ENCODE measurements at places on chromosomes 1 and 21.
A peak's percentile ranks its signal among the peaks of the same experiment; 100 is the strongest.

GRCh38 chr1:87148661-87149060, 180.0 kb upstream of the LMO4 start:
- no peak for DNase-seq

DNA sequence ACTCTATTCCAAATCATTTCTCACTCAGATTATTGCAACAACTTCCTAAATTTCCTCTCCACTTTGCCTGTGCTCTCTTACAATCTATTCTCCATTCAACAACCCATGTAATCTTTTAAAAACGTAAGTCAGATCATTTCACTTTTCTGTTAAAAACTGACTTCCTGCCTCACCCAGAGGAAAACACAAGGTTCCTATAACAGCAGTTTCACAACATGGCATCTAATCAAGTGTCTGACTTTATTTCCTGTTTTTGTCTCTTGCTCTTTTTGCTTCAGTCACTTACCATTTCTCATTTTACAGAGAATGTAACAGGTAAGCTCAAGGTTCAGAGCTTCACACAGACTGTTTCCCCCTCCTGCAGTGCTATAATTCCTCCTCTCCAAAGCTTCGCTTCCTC, 560.7 kb downstream of the LRRIQ3 start:
- no peak for DNase-seq

DNA sequence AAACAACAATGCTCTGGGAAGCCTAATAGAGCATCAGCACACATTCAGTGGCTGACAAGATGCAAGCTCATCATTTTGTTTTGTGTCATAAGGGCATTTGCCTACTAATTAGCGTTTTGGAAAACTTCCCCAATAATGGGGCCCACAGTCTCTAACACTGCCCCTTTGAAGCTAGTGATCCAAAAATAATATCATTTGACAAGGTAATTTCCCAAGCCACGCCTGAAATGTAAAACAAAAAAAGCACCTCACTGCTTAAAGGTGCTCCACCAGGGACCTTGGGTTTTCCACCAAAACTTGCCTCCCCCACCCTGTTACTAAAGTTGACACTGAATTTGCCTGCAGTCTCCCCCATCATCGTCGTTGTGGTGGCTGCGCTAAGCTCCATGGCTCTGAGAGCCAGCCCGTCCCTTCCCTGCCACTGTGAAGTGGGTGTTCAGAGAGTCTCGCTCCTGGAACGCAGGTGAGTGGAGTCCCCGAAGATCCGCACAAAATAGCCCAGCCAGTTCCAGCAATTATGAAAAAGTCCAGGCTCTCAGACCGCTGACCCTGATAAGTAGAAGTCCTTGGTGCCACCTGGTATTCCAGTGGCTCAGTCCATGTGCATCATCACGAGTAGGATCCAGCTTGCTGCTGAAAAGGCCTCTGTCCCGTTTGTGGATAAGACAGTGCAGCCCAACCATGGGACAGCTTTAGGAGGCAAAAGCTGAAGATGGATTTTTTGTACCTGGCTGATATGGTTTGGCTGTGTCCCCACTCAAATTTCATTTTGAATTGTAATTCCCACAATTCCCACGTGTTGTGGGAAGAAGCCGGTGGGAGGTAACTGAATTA, 52.2 kb downstream of the RAB3GAP2 start:
- DNase-seq, result no peak

DNA sequence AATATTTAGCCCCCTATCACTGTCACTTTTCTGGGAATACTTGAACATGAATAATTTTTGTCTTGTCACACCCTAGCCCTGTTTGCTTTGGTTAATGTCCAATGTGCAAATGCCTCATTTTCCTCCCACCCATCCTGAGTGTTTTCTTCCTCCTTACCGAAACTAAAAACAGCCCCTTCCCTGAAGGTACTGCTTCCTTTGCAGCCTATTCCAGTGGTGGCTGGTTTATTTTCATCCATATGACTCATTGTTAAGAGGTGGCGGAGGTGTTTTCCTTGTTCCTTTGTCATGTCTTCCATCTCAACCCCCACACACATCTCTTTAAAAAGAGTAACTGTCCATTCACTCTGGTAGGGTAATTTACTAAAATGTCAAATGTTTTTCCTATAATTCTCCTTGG, 40.4 kb downstream of the CD55 start:
- DNase-seq, result no peak

- DNase-seq, result no peak
Measured at GRCh38 chr1:23473037-23473800, 10.8 kb downstream of the ASAP3 start.

DNA sequence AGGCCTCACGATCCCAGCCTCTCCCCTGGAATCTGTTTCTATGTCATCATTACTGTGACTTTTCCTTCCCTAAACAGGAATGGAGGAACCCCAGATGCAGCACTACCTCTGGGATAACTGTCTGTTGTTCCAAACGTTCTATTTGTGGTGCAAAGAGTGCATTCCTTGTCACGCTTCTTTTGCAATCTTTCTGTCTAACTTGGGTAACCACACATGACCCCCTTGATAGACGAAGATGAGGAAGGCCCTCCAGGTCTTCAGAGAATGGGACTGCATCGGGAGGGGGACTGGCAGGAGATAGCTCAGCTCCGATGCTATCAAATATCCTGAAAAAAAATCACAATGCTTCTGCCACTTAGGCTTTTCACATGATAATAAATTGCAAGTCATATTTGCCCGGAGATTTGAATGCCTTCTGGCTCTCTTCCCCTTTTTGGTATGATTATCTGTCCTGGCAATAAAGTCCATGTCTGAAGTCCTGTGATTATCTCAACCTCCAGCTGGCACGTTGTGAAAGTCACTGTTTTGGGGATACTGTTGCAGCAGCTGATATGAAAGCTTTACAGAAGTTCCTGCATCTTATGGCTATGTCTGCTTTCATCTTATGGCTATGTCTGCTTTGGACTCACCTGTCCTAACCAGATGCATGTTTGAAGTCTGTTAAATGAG, 148.7 kb upstream of the LMO4 start:
- DNase-seq, result no peak

DNA sequence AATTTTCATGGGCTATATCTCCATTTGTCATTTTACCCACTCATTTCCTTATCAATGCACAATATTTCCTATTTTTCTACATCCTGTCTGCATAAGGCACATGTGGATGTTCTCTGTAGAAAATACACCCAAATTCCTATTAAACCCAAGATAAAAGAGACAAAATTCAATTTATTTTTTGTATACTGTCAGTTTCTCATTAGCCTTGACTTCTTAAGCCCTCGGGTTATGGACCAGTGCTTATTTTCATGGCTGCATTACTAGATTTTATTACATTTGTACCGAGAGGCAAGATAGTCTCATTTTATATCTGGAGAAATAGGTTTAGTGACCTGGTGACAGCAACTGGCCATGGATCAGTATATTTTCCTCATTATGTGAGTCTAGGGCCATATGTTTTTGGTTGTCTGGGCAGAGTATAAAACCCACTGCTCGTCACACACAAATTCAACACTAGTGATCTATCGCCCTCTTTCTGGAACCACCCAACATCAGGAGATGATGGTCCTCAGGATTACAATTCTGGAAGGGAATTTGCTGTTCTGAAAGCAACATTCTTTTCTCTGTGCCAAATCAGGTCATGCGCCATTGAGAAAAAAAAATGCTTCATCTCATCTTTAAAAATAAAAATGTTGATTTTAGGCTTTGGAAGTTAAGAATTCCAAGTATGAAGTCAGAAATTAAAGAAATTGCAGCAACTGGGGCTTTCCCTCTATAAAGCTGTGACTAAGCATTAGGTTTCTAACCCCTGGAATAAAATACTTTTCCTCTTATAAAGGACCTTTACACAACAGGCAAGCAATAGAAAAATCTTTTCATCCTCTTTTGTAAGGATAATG, 81.4 kb downstream of the ASTN1 start:
- no peak for DNase-seq

DNA sequence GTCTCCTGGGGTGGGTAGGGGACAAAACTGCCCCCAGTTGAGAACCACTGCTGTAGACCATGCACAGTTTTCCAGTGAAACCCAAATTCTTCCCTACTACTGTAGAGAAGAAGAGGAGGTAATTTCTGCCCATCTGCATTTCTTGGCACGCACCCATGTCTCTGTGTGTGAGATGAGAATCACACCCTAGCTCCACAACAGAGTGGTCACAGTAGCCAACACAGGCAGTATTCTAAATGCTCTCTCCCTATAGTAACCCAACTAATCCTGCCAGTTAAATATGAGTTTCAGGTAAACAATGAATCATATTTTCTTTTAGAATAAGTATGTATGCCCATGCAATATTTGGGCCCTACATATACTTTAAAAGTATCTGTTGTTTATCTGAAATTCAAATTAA, 1.2 kb upstream of the CAPN2 start:
- DNase-seq, result no peak

DNA sequence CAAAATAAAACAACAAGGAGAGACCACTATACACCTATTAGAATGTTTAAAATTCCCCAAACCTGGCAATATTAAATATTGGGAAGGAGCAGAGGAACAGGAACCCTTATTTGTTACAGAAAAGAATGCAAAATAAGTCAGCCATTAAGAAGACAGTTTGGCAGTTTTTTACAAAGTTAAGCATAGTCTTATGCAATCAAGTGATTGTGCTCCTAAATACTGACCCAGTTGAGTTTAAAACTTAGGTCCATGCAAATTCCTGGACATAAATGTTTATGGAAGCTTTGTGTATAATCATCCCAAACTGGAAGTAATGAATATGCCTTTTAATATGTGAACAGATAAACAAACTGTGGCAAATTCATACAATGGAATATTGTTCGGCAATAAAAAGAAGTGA, 72.9 kb upstream of the RGS4 start:
- no peak for DNase-seq

DNA sequence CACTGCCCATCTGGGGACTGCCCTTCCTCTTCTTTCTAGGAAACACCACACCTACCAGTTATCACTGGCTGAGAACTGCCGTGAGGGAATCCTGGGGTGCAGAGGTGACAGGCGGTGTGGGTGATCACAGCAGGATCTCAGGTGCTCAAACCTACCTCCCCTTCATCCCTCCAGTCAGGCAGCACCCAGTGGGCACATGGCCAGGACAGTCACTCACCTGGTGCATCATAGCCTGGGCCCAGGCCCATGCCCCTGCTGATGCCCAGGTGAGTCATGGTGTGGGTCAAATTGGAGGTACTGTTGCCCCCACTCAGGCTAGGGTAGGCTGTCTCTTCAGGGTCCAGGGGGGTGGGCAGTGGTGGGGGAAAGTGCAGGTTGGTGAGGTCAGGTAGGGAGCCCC, 5.3 kb upstream of the DENND4B start:
- no peak for DNase-seq

DNA sequence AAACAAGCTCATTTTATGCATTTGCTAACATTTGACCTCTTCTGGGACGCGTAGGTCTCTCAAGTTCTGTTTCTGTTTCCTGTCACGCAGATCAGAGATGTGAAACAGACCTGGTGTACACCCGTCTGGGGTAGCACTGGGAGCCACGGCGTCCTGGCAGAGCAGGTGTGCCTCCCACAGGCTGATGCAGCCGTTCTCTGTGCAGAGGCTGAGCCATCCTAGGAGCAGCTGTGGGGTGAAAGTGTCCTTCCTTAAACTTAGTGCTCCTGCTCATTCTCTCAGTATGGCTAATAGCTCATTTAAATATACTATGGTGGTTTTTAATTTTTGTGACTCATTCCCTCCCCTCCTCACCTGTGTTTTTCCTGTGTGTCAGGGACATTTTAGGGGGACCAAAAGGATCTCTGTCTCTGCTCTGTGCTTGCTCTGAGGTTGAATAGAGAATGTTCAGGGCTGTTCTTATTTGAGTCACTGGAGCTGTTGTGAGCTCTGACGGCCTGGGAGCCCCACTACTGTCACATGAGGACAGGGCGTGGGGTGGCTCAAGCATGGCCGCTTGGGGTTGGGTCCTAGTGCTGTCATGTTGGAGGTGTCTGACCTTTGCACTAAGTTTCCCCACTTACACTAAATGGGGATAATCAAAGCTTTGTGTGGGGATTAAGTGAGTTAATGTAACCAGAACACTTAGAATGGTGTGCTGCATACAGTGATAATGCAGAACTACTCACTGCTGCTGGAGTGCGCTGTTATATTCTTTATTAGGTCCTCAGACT, 43.0 kb downstream of the GALNT2 start:
- DNase-seq, result no peak

GRCh38 chr1:216820345-216820744, 97.1 kb upstream of the ESRRG start:
- peak; percentile 50 for DNase-seq

- DNase-seq, result no peak
Measured at GRCh38 chr1:7326366-7326765, 444.7 kb upstream of the VAMP3 start.

GRCh38 chr1:167453123-167453522, 65.2 kb downstream of the CD247 start:
- no peak for DNase-seq

DNA sequence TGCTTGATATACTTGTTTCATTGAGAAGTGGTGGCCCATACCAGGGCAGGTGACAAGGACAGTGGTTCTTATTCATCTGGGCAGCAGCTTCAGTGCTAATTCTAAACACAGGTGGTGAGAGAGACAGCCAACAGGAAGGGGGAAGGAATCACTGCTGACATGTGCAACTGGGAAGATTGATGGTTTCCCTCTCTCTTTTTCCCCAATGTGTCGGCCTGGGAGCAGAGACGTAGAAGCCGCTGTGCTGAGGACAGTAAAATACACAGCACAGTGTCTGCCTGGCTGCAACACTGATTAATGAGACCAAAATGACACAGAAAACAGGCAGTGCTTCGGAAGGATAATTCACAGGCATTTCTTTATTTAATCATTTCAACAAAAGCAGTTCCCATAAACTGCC, 48.8 kb downstream of the WARS2 start:
- DNase-seq, result no peak

GRCh38 chr1:1124786-1125642, 9.1 kb upstream of the C1orf159 start:
- DNase-seq, result no peak

GRCh38 chr21:41972511-41973205, 18.8 kb upstream of the C2CD2 start:
- DNase-seq, result no peak

DNA sequence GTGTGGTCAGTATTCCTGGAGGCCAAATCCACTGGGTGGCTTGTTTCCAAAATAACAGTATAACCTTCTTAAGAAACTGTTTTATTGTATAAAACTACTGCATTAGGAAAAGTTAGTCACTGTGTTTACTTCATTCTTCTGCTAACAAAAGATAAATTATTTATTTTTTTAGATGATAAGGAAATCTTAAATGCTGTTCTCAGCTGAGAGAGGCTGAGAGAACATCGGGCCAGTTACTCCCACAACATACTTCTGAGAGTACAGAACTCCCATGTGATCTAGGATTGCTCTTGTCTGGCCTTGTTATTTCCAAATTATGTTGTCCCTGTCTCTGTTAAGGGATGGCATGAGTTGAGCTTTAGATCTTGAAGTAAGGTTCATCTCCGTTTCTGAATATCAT, 96.7 kb upstream of the CXADR start:
- no peak for DNase-seq

- no peak for DNase-seq
Measured at GRCh38 chr1:59593798-59594790, 220.7 kb upstream of the HOOK1 start.

GRCh38 chr1:206930210-206930798, 8.6 kb upstream of the FCMR start:
- DNase-seq, result no peak

GRCh38 chr1:184567009-184567408, 180.2 kb downstream of the C1orf21 start:
- no peak for DNase-seq

GRCh38 chr1:25743164-25744139, 56.5 kb upstream of the SELENON start:
- DNase-seq, result no peak
